Amniotic epithelial cell (primary cell): ENCODE measurements at places on chromosomes 1 and 21.

DNA sequence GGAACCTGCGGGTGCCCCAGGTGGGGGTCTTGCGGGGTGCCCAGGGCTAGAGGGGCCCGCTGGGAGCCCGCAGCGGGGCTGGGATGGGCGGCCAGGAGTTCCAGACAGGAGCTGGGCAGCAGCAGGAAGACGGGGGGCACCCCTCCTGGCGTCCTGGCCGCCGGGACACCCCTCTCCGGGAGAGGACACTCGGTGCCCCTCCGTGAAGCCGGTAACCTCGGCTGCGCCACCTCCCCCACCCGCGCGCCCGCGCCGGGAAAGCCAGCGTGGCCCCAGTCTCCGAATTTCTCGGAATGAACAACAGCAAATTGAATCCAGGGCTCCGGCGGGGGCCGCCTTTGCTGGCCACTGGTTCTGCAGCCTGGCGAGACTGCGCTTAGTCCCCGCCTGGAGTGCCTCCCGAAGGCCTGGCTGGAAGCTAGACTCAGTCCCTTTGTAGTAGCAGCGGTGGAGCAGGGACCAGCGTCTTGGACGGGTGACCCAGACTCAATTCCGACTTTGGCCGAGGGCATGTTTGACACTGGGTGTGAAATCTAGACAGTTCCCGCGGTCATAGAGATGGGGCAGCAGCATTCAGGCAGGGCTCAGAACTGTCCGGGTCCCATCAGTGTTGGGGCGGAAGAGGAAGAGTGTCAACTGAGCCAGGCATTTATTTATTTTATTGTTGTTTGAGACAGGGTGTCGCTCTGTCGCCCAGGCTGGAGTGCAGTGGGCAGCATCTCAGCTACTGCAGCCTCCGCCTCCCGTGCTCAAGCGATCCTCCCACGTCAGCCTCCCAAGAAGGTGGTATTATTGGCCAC is 773 bp downstream of the IFNGR2 start:
- DNase-seq, result peak; percentile 37

GRCh38 chr1:108560189-108560873 is 431 bp downstream of the EEIG2 start:
- DNase-seq, result peak; percentile 22

DNA sequence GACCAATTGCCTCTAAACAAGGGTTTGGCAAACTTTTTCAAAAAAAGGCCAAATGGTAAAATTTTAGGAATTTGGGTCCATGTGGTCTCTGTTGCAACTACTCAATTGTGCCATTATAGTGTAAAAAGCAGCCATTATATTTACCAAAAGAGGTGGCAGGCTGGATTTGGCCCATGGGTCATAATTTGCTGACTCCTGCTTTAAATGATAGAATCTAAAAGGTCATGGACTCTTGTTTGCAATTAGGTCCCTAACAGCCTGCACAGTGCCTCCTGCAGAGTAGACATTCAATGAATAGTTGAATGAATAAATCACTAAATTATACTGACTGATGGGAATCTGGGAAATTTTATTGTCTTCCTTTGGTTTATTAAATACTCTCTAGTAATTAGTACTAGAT is 6.2 kb downstream of the BECN2 start:
- no peak for DNase-seq

GRCh38 chr1:27284425-27285273 is 37.3 kb upstream of the TMEM222 start:
- DNase-seq, result peak; percentile 57

DNA sequence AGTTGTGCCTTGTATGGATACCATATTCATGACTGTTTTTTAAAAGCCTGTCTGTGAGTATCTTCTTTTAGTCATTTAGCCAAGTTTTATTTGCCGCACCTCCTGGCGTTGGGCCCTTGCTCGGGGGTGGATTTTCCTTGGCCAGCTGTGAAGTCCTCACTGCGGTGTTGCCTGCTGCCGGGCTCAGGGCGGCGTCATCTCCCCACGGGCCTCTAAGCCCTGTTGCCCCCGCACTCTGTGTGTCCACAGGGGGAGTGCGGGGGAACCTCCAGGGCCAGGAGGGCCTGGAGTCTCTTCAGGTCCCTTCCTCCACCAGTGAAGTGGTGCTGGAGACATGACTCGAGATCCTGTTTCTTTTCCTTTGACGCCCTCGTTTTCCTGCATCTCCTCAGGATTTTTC is 65.8 kb upstream of the DIP2A start:
- DNase-seq, result no peak

GRCh38 chr1:168640836-168641235 is 64.4 kb downstream of the XCL1 start:
- no peak for DNase-seq

GRCh38 chr1:111354584-111354983 is 63.9 kb downstream of the CHIA start:
- no peak for DNase-seq

GRCh38 chr1:5758000-5758858 is 234.0 kb downstream of the NPHP4 start:
- no peak for DNase-seq

DNA sequence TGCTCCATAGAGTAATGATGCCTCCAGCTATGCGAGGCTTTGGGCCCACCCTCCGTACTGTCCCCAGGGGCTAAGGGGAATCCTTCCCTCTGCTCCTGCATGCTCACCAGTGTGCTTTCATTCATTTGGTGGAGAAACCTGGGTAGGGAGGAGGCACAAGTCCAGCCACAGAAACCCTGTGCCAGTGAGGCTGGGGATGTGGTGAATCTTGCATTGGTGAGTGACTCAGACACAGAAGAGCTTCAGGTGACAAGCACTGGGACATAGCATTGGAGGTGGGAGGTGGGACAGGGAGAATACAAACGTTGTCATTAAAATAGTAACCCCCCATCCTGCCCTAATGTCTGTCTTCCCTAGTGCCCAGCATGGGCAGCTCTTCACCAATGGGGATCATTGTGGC is 5.2 kb downstream of the FCGR2A start:
- no peak for DNase-seq

GRCh38 chr1:232853994-232854797 is 49.0 kb downstream of the MAP10 start:
- DNase-seq, result peak; percentile 61

DNA sequence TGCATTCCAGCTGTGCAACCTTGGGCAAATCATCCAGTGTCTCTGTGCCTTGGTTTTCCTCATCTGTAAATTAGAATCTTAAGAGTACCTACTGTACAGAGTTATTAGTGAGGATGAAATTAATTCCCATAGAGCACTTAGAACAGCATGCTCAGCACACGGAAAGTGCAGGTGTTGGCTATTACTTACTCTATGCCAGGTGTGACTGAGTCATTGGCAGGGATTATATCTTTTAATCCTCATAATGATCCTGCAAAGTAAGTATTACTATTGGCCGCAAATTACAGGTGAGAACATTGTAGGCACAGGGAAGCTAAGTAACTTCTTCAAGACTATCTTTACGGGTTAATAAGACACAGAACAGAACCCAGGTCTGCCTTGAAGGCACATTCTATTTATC is 6.3 kb upstream of the UBE2U start:
- DNase-seq, result no peak

GRCh38 chr21:34205811-34206571 is 132.6 kb downstream of the MRPS6 start:
- DNase-seq, result no peak

- no peak for DNase-seq
Observed at GRCh38 chr1:169921080-169921479, 27.4 kb upstream of the SCYL3 start.

DNA sequence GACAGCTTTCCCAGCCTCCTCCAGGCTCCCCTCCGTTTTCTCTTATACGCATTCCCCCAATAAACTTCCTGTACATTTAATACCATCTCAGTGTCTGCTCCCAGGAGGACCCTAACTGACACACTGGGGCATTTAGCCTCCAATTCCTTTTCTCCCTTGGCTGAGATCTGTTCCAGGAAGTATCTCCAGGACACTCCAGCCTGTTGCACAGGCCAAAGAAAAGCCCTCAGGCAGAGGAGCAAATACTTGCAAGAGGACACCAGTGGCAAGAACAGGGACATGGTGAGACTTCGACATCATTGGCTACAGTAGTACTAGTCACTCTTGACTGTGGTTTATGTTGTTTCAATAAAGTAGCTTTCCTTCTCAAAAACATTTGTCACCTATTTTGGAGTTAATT is 4.7 kb upstream of the SYNJ1 start:
- DNase-seq, result no peak

DNA sequence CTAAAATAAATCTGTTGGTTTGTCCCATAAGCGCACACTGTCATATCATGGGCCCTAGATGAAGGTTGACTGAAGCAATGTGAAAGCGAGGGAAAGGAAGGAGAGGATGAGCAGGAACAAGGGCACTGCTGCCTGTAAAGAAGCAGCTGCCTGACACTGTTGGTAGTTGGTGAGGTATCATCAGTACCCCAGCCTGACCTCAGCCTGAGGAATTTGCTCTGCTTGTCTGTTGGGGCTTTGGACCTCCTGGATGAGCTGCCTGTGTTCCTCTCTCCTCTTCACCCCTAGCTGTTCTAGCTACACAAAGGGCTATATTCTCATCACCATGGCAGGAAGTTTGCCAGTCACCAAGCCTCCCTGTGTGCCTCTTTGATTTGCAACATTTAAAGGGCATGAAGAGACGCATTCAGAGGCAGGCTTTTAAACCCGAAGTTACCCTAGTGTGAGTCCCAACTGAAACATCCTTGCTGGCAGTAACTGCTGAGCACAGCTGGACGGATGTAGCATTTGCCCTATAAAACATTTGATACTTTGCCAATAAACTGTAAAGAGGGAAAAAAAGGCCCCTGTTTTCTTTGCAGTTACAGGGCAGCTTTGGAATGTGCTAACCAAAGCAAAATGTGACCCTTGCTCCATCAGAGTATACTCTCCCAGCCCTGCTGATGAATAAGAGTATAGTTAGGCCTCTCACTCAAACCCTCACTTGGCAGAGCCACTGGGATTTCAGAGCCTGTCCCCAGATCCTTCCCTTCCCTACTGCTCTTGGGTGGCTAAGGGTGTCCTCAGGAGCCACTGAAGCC is 22.2 kb upstream of the SPATA6 start:
- DNase-seq, result peak; percentile 31

GRCh38 chr1:119353836-119354235 is 14.7 kb upstream of the HAO2 start:
- no peak for DNase-seq

DNA sequence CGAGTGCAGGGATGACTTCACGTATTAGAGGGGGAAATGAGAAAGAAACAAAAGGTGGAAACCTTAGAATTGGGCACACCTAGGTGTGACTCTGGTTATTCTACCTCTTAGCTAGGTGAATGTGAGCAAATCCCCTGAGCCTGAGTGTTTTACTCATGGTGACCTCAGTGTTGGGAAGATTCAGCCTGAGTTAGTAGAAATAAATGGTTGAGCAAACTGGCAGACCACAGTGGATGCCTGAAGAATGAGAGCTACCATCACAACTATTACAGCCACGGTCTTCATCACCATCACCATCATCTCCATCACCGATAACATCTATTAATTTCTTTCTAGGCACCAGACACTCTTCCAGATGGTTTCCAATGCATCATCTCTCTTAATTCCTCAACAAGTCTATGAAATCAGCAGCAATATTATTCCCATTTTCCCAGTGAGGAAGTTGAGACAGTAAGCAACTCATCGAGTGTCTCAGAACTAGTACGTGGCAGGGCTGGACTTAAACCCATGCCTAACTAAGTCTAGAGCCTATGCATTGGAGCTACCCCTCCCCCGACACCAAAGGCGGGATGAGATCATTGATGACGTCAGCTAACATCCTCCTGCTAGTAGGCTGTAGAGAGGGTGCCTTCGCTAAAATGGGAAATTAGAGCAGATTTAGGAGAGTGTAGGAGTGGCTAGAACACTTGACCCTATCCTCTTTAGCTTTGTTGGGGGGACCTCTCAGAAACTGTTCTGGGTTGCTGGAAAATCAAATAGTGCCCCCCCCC is 7.9 kb upstream of the KAZN start:
- no peak for DNase-seq

DNA sequence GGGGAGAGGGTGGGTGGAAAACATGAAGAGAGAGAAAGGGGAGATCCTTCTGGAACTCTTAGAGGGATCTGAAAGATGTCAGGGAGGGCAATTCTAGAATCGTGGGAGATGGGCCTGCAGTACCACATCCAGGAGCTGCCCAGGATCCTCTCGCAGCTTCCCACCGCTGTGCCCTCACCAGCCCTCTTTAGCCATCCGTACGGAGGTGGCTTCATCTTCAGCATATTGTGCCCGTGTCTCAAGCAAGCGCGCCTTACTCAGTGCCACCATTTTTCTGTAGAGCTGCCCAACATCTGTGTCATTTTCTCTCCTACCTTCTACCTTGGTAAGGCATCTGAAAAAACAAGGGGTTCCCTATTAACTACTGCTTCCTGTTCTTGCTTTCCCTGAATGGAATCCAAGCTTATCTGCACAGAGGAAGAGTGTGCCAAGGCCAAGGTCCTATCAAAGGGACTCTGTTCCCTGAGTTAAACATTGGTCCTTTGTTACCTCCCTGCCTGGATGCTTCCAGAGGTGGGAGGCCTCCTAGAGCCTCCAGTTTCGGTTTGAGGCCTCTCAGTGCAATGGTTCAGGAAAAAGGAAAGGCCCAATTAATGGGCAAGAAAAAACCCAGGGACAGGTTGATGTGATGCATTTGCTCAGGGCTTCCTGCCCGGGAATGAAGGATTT is 23.2 kb downstream of the C1orf116 start:
- DNase-seq, result no peak

DNA sequence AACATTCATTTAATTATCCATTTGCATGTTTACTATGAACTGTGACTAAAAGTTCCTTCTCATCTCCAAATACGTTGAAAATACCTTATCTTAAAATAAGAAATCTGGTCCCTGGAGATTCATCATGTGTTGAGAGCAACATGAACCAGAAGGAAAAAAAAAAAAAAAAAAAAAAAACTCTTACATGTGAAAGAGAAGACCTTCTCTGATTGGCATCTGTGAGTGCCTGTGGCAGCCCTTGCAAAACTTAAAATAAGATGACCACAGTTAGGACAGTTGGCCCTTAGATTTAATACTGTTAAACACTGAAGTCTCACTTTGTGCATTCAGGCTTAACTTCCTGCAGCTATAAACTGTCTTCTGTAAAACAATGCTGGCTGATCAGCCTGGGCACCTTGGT is 1395.2 kb upstream of the ADGRL4 start:
- DNase-seq, result no peak

- DNase-seq, result no peak
Observed at GRCh38 chr1:203492082-203492747, 1.7 kb upstream of the OPTC start.

DNA sequence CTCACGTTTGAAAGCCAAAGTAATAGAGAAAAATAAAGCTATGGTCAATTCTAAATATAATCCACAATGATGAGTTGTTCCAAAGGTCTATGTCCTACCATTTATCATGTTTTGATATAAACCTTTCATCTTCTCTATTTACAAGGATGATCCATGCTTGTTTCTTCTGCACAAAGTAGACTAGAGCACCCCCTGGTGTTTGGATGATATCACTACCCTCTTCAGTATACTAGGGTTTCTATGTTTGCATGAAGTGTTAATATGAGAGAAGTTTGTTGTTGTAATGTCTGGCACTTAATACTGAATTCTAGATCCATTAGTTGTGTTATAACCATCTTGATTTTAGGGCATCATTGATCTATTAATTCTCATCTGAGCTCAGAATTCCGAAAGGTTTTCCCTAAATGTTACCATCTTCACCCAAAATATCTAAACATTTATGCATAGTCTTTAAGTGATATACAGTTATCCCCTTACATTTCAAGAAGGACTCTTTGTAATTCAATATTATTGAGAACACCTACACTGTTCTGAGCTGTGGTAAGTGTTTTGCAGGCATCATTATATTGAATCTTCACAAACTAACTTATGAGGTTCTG is 21.1 kb downstream of the CLDN8 start:
- DNase-seq, result no peak
